ENCODE measurements at places on chromosomes 1 and 21. TPM values are rescaled to one million over a fixed set of nuclear protein-coding genes. Genes with fewer than 3 reads are reported as not detected.

GRCh38 chr1:66944330-66945274 is 19.8 kb downstream of the MIER1 start:
- no peak for DNase-seq

- no peak for DNase-seq
These were observed 14.3 kb upstream of the RGS1 start for GRCh38 chr1:192561301-192561700.

GRCh38 chr21:27569831-27570230 is 602.9 kb upstream of the ADAMTS5 start:
- DNase-seq = no peak

GRCh38 chr1:26112407-26112775 is 767 bp downstream of the PDIK1L start:
- no peak for DNase-seq

The NLRP3 gene
- 2.6 TPM for total RNA-seq
